ENCODE measurements at places on chromosomes 6 and 20.

DNA sequence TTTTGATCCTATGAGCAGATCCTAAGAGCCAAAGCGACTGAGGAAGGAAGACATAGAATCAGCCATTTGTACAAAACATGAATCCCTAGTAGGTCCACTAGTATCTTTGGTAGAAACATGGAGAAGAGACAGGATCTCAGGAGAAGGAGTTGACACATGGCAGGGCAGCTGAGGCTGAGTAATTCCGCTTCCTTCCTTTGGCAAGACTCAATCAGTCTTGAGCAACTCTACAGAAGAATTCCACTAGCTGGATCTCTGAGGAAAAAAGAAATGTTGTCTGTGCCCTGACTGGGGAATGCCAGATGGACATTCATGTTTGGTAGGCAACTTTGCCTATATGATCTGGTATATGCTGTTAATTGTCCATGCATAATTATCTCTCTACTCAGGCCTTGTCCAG lies 35.3 kb downstream of the ESR1 start:
- DNase-seq = no peak

DNA sequence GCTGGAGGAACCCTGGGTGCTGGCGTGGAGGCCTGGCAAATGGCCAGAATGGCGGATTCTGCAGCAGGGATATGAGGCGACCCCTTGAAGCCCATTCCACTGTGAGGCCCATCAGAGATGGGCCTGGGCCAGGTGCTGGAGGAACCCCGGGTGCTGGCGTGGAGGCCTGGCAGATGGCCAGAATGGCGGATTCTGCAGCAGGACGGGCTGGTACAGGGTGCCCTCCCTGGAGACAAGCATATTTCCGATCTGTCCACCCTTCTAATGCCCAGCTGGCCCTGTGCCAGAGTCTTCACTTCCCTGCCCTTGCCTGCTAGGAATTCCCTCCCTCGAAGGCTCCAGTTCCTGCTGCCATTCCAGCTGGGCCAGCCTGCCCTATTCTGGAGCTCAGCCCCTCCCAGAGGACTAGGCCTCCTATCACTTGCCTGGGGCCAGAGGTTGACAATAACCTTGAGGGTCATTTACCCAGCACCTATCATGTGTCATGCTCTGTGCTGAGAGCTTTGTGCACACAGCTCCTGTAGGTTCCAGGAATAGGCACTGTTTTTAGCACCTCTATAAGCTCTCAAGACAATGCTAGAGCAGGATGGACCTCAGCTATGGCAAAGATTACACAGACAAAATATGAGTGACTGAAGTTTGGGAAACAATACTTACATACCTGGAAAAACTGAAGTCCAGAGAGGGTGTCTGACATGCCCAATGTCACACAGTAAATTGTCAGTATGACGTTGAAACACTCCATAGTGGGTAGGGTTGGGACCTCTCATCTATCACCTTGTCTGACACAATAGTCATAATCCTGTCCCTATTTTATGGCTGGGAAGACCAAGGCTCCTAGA lies 21.4 kb downstream of the SUN5 start:
- DNase-seq = peak; percentile 22

- no peak for DNase-seq
Measured at GRCh38 chr20:33656783-33657703, 5.1 kb upstream of the C20orf144 start.

GRCh38 chr6:168291450-168291849 lies 28.1 kb downstream of the DACT2 start:
- DNase-seq = no peak

DNA sequence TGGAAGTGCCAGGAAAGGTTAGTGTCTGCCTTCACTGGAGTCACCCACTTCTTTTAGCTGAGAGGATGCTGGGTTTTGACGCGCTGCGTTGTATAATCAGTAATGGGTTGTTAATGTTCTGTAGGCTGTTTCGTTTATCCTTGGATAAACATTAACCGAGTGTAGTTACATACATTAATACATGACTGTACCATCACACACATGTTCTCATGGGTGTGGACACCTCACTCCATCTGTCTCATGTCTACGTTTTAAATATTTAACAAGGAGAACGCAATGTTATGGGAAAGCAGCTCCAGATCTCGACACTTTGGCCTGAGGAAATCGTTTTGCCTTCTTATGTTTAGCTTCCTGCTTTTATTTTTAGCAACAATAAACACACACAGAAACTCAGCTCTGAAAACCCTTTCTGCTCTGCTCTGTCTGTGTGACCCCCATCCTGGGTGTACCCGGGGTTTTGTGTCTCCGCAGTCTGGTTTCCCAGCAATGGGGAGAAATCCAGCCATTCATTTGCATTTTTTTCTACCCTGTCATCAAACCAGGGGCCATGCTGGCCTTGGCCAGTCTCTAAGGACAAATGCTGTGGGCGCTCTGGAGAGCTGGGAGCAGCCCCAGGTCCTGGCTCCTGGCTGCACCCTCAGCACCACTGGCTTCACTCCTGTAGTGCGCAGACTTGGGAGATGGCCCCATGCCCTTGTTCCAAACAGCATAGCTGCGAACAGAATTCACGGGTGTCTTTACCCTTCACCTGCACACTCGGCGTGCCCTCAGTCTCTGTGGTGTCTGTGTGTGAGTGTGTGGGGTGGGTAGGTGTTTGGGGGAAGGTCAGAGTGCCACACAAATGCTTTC lies 110.8 kb downstream of the ERMARD start:
- peak; percentile 38 for DNase-seq

DNA sequence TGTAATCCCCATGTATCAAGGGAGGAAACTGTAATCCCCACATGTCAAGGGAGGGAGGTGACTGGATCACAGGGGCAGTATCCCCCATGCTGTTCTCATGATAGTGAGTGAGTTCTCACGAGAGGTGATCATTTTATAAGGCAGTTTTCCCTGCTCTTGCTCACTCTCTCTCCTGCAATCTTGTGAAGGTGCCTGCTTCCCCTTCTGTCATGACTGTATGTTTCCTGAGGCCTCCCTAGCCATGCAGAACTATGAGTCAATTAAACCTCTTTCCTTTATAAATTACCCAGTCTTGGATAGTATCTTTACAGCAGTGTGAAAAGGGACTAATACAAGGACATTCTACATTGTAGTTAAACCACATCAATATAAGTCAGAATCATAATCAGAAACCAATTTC lies 112.4 kb downstream of the BTBD9 start:
- DNase-seq = no peak

DNA sequence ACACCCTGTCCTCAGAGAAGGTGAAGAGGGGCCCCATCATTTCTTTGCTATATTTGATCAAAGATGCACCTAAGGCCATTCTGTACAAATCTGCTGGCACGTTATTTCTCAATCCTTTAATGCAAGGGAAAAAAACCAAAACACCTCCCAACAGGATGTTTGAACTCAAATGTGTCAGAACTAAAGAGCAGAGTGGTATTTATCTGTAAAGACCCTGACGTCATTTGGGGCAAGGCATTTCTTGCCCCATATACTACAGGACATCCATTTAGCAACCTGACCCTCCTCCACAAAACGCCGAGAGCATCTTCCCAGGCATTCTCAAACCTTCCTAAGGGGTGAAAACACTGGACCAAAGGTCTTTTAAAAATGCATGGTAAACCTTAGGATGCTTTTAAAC lies 50.8 kb downstream of the ZMYND8 start:
- DNase-seq = no peak

DNA sequence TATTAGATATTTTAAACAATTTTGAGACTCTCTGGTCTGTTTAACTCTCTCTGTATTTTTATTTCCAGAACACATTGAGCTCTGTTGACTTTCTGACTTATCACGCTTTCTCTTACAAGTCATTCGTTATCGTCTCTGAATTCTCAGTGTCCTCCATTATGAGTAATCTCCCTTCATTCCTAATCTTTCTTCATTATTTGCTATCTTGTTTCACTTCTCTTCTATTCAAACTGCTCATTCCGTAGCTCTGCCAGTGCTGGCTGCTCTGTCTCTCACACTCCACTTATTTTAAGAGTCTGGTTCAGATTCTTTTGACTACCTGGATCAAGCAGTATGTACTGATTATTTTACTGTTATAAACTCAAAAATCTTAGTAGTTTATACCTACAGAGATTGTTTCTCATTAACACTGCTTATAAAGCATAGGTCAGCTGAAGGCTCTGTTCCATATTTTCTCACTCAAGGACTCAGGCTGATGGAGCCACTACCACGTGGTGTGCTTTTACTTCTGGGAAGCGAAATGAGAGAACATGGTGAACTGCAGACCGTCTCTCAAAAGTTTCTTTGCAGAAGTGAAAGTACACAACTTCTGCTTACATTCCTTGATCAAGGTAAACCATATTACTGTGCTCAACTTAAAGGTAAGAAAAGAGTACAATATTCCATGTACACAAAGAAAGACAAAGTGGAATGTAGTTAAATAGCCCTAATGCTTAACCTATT lies 485.2 kb downstream of the GRIK2 start:
- DNase-seq = no peak

GRCh38 chr6:33995309-33996119 lies 150.4 kb downstream of the GRM4 start:
- no peak for DNase-seq

- DNase-seq = no peak
Measured at GRCh38 chr6:152112491-152113261, 305.2 kb downstream of the ESR1 start.

GRCh38 chr6:112286010-112286409 lies 31.6 kb upstream of the LAMA4 start:
- DNase-seq = no peak

- DNase-seq = no peak
Measured at GRCh38 chr6:88584581-88585275, 378.7 kb downstream of the RNGTT start.

DNA sequence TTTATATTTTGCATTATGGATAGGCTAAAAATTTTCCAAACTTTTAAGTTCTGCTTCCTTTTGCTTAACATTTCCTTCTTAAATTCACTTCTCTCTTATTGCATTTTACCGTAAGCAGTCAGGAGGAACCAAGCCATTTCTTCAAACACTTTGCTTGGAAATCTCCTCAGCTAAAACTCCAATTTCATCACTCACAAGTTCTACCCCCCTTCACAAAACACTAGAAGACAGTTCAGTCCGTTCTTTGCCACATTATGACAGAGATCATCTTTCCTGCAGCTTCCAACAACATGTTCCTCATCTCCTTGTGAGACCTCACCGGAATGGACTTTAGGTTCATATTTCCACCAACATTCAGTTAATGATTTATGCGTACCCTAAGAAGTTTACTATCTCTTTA lies 79.2 kb upstream of the LY86 start:
- no peak for DNase-seq

DNA sequence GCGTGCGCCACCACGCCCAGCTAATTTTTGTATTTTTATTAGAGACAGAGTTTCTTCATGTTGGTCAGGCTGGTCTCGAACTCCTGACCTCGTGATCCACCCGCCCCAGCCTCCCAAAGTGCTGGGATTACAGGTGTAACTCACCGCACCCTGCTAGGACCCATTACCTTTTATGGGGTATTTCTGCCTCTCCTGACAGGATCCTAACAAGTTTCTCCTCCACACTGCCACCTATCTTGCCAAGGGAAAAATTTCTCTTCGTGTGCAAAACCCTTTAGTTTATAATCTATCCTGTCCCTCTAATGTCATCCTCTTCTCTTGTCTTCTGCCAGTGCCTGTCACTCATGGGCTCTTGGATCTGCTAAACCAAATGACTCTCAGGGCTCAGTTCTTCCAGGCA lies 1.9 kb downstream of the STMND1 start:
- no peak for DNase-seq

DNA sequence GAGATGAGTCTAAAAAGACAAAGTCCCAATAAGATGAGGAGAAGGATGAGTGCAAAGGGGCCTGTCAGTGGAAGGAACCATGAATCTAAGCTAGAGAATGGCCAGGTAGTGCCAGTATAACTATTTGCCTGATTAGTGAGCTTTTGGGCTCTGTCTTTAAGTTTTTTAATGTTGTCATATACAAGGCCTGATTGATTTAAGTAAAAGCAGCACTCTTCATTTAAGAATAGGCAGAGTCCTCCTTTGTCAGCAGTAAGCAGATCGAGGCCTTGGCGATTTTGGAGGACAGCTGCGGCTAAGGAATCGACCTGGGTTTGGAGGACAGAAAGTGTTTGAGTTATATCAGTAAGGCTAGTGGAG lies 753.4 kb upstream of the ADGRB3 start:
- DNase-seq = no peak

GRCh38 chr6:150745896-150746295 lies 119.6 kb upstream of the MTHFD1L start:
- DNase-seq = no peak

DNA sequence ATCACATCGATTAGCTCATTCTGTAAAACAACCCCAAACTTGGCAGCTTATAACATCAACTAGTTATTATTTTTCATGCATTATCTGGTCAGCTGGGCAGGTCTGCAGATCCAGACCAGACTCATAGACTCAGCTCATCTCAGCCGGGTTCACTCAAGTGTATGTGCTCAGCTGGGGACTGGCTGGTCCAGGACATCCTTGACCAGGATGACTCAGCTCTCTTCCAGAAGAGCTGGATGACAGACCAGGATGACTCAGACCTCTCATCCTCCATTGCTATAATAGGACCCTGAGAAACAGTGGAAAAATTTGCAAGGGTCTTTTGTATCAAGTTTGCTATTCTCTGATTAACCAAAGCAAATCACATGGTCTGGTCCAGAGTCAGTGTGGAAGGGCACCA lies 312.5 kb upstream of the PLCB4 start:
- no peak for DNase-seq

GRCh38 chr20:34629342-34629741 lies 47.5 kb downstream of the PIGU start:
- no peak for DNase-seq

- DNase-seq = no peak
Measured at GRCh38 chr6:1695546-1696462, 86.1 kb downstream of the FOXC1 start.

- peak; percentile 88 for DNase-seq
Measured at GRCh38 chr20:32189691-32190615, 17.6 kb downstream of the PLAGL2 start.

- no peak for DNase-seq
Measured at GRCh38 chr6:89951574-89952104, 57.4 kb downstream of the GJA10 start.

DNA sequence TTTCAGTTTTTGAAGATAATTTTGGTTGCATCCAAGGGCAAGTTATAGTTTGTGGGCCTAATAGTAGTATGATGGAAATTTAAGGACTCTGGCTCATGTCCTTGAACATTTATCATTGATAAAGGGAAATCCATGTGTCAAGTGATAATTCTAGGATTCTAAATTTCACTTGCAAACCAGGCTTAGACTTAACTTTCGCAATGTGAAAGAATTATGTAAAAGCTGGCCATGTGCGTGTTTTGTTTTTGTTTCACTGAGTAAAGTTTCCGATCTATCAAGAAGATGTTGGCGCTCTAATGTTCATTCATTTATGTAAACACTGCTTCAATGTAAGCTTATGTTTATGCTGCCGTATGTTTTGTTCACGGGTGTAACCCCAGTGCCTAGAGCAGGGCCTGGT lies 302.0 kb downstream of the SOX4 start:
- no peak for DNase-seq

GRCh38 chr6:154277629-154278017 lies 79.0 kb downstream of the IPCEF1 start:
- DNase-seq = no peak

DNA sequence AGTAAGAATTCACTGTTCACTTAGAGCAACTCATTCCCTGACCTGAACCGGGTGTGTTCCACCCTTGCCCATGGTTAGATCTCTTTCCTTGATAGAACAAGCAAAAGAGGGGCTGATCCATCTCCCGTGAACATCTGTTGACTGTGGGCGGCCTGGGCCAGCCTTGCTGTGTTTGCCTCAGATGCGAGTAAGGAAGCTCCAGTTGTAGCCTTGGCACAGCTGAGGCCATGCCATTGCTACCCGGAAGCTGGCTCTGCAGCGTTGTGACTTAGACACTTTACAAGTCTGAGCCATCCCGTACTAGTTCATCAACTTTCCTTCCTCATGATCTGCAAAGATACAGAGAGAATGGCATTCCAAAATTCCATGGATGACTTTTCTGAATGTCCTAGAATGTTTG lies 139.0 kb downstream of the MAP3K4 start:
- no peak for DNase-seq
